PC-9 (cell line): ENCODE measurements at places on chromosomes 11 and 22.

DNA sequence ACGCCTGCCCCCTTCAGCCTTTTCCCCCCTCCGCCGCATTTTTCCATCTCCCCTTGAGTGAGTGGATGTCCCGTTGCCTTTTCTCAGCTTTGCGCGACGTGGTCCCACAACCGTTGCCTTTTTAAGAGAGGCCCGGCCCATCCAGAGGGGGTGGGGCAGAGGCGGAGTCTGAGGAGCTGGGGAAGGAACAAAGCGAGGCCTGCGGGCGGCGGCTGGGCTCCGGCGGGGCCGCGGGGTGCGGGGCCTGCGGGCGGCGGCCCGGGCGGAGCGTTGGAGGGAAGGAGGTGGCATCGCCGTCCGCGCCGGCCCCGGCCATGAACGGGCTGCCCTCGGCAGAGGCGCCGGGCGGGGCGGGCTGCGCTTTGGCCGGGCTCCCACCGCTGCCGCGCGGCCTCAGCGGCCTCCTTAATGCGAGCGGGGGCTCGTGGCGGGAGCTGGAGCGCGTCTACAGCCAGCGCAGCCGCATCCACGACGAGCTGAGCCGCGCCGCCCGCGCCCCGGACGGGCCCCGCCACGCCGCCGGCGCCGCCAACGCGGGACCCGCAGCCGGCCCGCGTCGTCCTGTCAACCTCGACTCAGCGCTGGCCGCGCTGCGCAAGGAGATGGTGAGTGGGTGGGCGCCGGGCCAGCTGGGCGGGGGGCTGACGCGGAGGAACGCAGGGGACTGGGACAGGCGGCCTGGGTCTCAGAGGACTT lies at the start of gene FAM89B:
FAM89B (plus strand) TSS at position 183 of the 696 bp plus-strand sequence; CDS start at position 315, 132 bp downstream.
- H3K27ac ChIP-seq, result no peak within 1 kb of the TSS
- H3K36me3 ChIP-seq, result peaks cover 5% of the 10 kb centered on the region; the same call in 1 of the 2 replicates
- no peaks in the 10 kb centered on the region for H3K27me3 ChIP-seq
- peak within 1 kb of the TSS; percentile 73 for H3K4me3 ChIP-seq

DNA sequence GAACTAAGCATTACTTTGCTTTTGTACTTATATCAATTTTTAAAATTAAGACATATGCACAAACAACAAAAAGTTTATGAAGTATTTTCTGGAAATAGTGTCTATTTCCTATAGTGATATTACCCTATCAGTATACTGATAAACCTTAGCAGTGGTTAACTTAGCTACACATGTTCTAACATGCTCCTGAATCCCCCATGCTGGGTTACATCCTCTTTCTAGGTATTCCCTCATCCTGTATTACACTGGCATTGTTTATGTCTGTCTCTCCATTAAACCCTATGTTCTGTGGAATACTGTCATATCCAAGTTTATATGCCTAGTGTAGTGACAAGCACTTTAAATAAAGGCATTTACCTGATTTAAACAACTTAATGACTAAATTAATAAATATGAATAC lies 1.8 kb upstream of the FAR1 start:
- no peaks in the 10 kb centered on the region for H3K36me3 ChIP-seq
- H3K27me3 ChIP-seq, result no peaks in the 10 kb centered on the region
- H3K27ac ChIP-seq, result no peak overlapping the region
- DNase-seq, result no peak
- H3K4me1 ChIP-seq, result peaks cover 19% of the 10 kb centered on the region

DNA sequence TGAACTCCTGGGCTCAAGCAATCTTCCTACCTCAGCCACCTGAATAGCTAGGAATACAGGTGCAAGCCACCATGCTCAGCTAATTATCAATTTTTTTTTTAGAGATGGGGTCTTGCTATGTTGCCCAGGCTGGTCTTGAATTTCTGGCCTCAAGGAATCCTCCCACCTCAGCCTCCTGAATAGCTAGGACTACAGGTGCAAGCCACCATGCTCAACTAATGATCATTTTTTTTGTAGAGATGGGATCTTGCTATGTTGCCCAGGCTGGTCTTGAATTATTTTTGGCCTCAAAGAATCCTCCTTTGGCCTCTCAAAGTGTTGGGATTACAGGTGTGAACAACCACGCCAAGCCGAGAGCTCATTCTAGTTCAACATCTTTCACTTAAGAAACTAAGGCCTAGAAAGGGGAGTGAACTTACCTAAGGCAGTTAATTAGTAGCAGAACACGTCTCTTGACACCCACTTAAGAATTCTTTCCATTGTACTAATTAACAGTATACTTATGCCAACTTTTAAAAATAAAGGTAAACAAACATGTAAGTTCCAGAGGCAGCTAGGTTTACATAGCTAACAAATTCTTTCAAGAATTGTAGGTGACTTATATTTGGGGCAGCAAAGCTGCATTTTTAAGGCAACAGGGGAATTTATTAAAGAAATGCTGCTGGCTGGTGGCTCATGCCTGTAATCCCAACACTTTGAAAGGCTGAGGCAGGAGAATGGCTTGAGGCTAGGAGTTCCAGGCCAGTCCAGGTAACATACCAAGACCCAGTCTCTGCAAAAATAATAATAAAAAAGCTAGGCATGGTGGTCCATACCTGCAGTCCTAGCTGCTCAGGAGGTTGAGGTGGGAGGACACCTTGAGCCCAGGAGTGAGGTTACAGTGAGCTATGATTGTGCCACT lies 9.6 kb downstream of the ZBED5 start:
- no peak for DNase-seq
- no peaks in the 10 kb centered on the region for H3K27me3 ChIP-seq
- H3K36me3 ChIP-seq, result peaks cover 10% of the 10 kb centered on the region; the same call in 1 of the 2 replicates
- H3K4me1 ChIP-seq, result peaks cover 5% of the 10 kb centered on the region

GRCh38 chr11:38990139-38990538 lies 2392.1 kb upstream of the RAG2 start:
- H3K27me3 ChIP-seq, result no peaks in the 10 kb centered on the region
- no peaks in the 10 kb centered on the region for H3K4me1 ChIP-seq
- no peak overlapping the region for H3K4me3 ChIP-seq
- H3K27ac ChIP-seq, result no peak overlapping the region
- no peaks in the 10 kb centered on the region for H3K36me3 ChIP-seq
- no peak for DNase-seq

DNA sequence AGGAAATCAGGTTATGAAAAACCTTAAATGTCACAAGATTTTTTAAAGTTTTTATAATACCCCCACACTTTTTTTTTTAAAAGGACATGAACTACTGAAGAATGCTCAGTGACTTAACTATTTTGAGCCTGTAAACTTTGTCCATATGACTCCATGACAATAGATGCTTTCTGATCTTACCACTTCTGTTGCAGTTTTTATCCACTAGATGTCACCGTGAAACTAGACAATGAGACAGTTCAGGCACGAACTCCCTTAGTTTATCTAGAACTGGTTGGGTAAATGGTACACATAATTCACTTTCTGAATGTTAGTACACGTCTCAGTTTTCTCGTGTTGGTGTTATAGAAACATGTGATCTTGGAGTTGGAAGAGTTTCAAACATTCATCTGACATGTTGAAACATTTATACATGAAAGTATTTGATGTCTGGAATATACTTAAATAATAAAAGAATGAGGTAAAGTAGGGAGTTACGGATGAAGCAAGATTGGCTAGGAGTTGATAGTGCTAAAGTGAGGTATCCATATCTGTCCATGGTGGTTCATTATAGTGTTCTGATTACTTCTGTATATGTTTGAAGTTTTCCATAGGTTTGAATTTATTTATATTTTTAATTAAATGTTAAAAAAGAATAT lies 8.1 kb downstream of the CCDC15 start:
- no peaks in the 10 kb centered on the region for H3K4me1 ChIP-seq
- no peak overlapping the region for H3K27ac ChIP-seq
- DNase-seq, result peak; percentile 77
- no peaks in the 10 kb centered on the region for H3K27me3 ChIP-seq

DNA sequence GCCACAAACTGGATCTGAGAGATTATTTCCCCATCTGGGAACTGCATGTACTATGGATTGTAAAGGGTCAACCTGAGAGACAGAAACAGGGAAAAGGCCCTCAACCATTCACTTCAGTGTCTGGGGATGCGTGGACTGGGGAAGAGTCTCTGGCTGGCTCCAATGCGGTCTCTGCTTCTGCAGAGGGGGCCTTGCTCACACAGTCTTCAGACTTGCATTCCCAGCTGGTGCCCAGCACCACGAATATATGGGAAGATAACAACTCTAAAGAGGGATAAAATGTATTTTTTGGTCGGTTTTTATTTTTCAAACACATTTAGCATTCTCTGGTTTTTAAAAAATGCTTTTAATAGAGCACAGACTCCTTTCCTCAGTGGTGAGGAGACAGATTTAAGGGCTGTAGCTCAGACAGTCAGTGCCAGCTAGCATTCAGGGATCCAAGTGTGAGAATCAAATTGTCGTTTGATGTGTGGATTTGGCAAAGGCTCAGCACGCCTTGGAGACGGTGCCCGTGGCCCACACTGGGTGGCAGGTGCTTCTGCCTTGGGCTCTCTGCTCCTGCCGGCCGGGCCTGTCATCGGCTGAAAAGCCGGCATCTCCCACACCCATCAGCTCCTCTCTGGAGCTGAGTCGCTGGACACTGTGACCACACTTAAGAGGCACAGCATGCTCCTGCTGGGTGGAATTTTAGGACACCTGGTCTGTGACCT lies 8.0 kb upstream of the EFCAB6 start:
- H3K4me1 ChIP-seq, result no peaks in the 10 kb centered on the region
- no peaks in the 10 kb centered on the region for H3K36me3 ChIP-seq
- H3K4me3 ChIP-seq, result no peak overlapping the region

GRCh38 chr22:49481659-49482399 lies 345.8 kb downstream of the BRD1 start:
- no peak overlapping the region for H3K27ac ChIP-seq
- peaks cover 35% of the 10 kb centered on the region for H3K27me3 ChIP-seq
- H3K4me1 ChIP-seq, result peaks cover 22% of the 10 kb centered on the region
- H3K36me3 ChIP-seq, result no peaks in the 10 kb centered on the region
- DNase-seq, result peak; percentile 17
- H3K4me3 ChIP-seq, result peak overlapping the region; percentile 41; the same call in 1 of the 2 replicates

DNA sequence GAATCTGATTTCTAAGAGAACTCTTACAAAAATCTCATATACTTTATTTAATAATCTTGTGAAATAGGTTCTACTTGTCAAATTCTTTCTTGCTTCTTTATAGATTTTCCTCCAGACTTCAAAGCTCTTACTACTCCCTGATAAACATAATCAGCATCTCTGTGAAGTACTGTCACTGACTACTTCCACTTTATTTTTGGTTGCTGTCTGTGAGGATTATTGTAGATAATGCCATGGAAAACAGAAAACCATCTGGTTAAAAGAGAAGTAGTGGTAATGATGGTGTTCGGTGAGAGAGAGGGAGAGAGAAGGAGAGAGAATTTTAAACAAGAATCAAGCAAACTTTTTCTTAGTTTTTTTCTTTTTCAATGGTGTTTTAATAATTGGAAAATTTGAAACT lies 152.3 kb downstream of the TMEM135 start:
- DNase-seq, result no peak
- no peak overlapping the region for H3K27ac ChIP-seq
- H3K36me3 ChIP-seq, result 0 out of 2 replicates have a peak, but pooled peaks cover 2% of the 10 kb centered on the region
- H3K27me3 ChIP-seq, result no peaks in the 10 kb centered on the region
- H3K4me1 ChIP-seq, result no peaks in the 10 kb centered on the region
- no peak overlapping the region for H3K4me3 ChIP-seq

GRCh38 chr11:117885777-117886176 lies 9.3 kb upstream of the FXYD6 start:
- no peaks in the 10 kb centered on the region for H3K4me1 ChIP-seq
- peaks cover 49% of the 10 kb centered on the region for H3K27me3 ChIP-seq
- no peak for DNase-seq

GRCh38 chr11:79465160-79465559 lies 24.3 kb upstream of the TENM4 start:
- no peaks in the 10 kb centered on the region for H3K4me1 ChIP-seq
- no peak overlapping the region for H3K27ac ChIP-seq
- no peak overlapping the region for H3K4me3 ChIP-seq
- no peak for DNase-seq
- peaks cover 25% of the 10 kb centered on the region; the same call in 1 of the 2 replicates for H3K27me3 ChIP-seq

DNA sequence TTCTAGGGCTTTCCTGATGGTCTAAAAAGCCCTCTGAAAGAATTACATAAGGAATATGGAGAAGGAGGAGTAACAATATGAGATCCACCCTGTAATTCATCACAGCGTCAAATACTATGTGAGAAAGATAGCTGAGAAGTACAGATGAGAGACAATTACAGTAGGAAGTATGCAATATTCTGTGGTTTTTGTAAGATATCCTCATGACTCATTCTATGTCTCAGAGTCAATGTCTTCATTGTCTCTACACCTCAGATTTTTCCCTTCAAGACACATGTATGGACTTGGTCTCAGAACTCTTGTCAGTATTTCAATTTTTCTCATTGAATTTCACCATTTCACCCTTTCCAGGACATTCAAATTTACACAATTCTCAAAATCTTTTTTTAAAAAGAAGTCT lies 343.3 kb upstream of the CTSC start:
- no peaks in the 10 kb centered on the region for H3K4me1 ChIP-seq
- H3K4me3 ChIP-seq, result no peak overlapping the region

- no peak overlapping the region for H3K4me3 ChIP-seq
- no peaks in the 10 kb centered on the region for H3K4me1 ChIP-seq
- H3K27ac ChIP-seq, result no peak overlapping the region
- DNase-seq, result no peak
Measured at GRCh38 chr11:96990914-96991313, 601.1 kb downstream of the JRKL start.

DNA sequence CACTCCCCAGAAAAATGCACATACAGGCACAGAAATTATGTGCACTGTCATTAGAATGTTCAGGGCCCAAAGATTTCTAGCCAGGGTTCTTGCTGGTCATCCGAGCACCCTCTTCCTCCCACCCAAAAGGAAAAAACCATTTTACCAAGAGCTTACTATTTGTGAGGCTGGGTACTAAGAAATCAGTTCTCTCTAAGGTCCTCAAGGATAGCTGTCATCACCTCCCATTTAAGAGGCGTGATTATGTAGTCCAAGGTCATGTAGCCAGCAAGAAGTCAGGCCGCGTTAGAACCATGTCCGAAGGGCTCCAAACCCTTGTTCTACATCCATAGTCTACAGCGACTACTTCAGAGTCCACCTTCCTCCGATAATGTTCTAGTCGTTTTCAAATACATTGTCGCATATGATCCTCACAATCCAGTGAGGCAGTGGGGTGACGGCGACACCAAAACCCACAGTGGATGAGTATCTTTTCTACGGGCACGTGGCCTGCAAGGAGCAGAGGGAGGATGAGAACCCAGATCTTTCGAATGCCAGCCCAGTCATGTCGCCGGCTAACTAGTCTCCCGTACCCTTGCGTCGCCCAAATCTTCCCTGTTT lies 634 bp downstream of the TIMM8B start:
- no peaks in the 10 kb centered on the region for H3K27me3 ChIP-seq
- peaks cover 57% of the 10 kb centered on the region for H3K36me3 ChIP-seq
- peaks cover 21% of the 10 kb centered on the region for H3K4me1 ChIP-seq
- peak overlapping the region; percentile 96 for H3K4me3 ChIP-seq
- no peak for DNase-seq
- H3K27ac ChIP-seq, result peak overlapping the region; percentile 26

- H3K36me3 ChIP-seq, result no peaks in the 10 kb centered on the region
- 0 out of 2 replicates have a peak, but pooled peaks cover 4% of the 10 kb centered on the region for H3K27me3 ChIP-seq
- no peak overlapping the region for H3K27ac ChIP-seq
- DNase-seq, result no peak
Measured at GRCh38 chr11:114562166-114562916, 2.7 kb upstream of the NXPE1 start.

DNA sequence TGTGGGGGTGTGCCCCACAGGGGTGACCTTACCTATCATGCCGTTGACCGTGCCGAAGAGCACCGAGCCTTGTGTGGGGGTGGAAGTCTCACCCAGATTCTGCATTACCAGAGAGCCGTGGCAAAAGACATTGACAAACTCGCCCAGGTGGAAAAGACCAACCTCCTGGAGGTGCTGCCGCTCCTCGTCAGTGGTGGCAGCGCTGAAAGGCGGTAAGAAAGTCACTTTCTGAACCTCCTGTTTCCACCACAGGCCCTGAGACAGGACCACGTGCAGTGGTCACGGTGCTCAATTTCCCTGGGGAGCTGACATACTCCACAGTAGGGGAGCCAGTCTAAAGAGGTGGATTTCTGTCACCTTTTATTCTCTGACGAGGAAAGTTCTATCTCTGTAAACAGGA lies 7.4 kb upstream of the VWCE start:
- H3K27me3 ChIP-seq, result no peaks in the 10 kb centered on the region
- H3K27ac ChIP-seq, result no peak overlapping the region
- no peak overlapping the region for H3K4me3 ChIP-seq
- DNase-seq, result no peak
